ENCODE measurements at places on chromosomes 2 and 18.

DNA sequence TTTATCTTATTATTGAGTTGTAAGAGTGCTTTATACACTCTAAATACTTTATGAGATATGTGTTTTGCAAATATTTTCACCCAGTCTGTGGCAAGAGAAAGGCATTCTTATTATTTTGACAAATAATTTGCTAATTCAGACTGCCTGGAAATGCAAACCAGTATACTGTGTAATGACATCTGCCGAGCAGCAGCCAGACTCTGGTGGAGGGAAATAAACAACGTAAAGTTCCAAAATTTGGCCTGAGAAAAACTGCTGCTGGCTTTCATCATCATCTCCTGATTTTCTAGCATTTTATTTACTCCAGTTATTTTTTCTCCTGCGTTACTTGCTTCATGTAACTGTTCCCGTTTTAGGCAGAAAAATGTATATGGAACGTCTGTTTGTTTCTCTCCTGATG lies 161.6 kb downstream of the RNF152 start:
- no peak for DNase-seq

GRCh38 chr2:111054791-111055691 lies 65.7 kb upstream of the BCL2L11 start:
- DNase-seq = no peak

DNA sequence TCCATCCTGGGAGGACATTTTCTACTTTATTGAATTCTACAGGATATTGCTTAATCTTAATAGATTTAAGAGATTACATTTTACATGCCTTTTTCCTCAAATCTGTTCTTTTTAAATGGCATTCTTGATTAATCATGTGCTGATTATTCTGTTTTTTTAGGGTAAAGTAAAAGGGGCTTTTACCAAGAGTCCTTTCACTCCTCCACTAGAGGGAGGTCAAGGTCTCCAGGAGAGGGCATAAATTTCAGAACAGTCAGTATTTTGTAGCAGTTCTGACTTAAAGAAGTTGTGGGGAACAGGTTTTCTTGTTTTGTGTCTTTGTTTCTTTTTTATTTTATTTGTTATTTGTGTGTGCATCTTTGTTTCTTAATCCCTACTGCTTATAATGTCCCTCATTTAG lies 25.4 kb downstream of the WDR75 start:
- DNase-seq = no peak

DNA sequence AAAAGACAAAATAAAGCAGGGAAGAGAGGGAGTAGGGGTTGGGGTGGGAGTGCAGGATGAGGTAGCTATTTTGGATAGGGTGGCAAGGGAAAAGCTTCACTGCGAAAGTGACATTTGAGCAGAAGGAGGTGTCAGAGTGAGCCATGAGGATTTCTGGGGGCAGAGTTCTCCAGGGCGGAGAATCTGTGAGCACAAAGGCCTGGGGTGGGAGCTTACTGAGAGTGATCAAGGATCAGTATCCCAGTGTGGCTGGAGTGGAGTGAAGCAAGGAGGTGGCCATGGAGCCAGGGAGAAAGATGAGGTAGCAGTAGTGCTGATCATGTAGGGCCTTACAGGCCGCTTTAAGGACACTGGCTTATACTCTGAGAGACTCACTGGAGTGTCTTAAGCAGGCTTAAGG lies 210.9 kb upstream of the FOSL2 start:
- no peak for DNase-seq

DNA sequence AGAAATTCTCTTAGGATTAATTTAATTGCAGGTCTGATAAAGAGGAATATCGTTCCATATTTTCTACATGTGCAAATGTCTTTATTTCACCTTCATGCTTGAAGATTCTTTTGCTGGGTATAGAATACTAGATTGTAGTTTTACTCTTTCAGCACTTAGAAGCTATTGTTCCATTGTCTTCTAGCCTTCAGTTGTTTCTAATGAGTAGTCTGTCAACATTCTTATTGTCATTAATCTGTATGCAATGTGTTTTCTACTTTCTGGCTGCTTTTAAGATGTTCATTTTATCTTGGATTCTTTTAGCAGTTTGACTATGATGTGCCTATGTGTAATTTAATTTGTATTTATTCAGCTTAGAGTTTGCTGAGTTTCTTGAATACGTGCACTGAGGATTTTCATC lies 64.3 kb upstream of the ZNF385B start:
- DNase-seq = no peak

GRCh38 chr2:20599001-20599600 lies 51.8 kb downstream of the HS1BP3 start:
- no peak for DNase-seq

DNA sequence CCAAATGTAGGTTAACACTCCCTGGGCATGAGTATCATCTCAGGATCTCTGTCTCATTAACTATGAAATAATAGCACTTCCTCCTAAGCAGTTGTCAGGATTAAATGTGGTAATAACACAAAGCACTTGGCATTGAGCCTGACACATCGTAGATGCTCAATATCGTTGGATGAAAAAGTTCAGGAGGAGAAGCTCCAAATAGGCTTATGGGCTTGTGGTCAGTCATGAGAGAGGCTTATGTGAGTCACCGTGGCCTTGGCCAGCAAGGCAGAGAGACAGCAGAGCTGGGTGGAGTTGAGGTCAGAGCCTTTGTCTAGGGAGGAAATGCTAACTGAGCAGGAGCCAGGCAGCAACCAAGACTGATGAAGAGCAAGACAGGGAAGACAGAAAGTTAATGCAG lies 68.3 kb upstream of the PPM1B start:
- DNase-seq = peak; percentile 64

- DNase-seq = no peak
These were observed 208.2 kb downstream of the CCDC178 start for GRCh38 chr18:33232318-33232626.

GRCh38 chr2:66461664-66462500 lies 27.0 kb downstream of the MEIS1 start:
- no peak for DNase-seq

- no peak for DNase-seq
These were observed 346.1 kb upstream of the PLGLB2 start for GRCh38 chr2:87401726-87402345.

DNA sequence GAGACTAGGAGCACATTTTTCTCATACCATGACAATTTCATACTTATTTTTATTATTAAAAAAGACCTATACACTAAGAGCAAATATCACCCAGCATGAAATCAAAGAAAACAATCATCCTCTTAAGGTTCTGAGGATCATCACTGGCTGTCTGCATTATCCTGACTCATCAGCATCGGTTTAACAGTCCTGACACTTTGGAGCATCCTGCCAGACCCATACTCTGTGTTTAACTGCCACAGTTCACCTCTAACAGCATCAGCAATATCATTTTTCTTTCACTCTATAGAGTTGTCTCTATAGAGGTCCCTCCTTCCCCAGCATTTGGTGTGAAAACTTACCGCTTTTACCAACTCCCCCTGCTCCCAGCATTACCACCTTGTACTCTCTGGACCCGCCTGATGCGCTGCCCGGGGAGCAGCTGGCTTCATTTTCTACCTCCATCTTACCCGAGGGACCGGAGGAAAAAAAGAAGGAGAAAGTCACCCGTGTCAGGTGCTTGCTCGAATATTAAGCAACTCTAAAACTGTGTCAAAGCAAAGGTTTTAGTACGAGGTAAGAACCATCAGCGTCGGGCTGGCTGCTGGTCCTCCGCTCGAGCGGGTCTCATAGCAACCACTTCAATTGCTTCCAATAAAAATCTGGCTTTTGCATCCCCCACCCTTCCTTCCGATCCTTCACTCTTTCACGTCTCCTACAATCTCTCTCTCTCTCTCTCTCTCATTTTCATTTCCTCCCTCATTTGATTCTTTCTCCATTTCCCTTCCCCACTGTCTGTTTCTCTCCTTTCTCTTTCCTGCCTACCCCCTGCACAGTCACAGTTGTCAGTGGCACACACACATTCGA lies at the start of gene RIT2:
RIT2 (minus strand) TSS at position 610 of the 846 bp plus-strand sequence.
- no peak for DNase-seq

GRCh38 chr2:117982376-117983033 lies 31.4 kb downstream of the CCDC93 start:
- no peak for DNase-seq
